IPS DF 19.7 (cell line): ENCODE measurements at places on chromosomes 2 and 18.

DNA sequence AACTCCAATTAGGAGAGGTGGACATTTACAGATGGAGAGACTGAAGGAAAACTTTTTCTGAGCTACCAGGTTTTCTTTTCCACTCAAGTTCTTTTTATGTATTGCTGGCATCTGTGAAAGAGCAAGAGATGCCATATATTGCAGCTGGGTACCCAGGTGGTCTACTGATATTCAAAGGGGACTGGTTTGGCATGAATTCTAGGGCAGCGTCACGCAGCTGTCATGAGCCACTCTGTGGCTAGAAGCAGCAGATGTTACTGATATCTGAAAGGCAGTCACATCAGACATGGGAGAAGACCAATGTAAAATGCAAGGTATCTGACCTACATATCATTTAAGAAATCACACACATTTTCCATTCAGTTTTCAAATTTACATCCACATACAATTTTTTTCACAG, 408.8 kb downstream of the GALNT13 start:
- no peak for DNase-seq

DNA sequence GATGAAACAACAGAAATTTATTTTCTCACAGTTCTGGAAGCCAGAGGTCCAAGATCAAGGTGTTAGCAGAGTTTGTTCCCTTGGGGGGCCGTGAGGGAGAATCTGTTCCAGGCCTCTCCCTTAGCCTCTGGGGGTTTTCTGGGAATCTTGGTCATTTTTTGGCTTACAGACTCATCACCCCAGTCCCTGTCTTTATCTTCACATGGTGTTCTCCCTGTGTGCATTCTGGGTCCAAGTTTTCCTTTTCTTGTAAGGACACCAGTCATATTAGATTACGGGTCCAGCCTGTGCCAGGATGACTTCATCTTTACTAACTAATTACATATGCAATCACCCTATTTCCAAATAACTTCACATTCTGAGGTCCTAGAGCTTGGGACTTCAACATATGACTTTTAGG, 292.5 kb upstream of the TRIB2 start:
- DNase-seq, result no peak

DNA sequence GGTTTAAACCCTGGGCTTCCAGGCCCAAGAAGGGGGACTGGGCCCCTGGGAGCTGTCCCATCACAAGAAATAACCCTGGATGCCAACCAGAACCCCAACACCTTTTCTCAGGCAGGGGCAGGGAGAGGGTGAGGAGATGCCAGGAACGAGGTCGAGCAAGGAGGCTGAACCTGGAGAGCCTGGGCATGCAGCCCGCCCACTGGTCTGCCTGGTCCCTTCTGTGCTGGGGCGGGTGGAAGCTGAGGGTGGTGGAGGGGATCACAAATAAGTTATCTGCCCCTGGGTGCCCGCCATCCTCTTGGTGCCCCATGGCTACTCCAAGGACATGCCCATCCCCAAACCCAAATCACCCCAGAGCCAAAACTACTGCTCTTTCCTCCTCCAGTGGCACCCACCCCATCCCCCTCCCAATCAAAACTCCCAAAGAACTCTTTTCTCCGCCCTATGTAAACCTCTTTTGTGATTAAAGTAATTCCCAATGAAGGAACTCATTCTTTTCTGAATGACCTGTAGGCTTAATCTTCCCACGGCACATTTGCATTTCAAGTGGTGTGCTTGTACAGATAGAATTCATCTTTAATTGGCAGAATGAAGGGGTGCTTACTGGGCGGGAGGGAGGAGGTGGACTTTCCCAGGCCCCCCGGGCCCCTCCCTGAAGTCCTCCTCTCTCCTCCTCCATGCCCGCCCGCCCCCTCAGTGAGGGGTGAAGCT, 47.9 kb downstream of the EFR3B start:
- no peak for DNase-seq

DNA sequence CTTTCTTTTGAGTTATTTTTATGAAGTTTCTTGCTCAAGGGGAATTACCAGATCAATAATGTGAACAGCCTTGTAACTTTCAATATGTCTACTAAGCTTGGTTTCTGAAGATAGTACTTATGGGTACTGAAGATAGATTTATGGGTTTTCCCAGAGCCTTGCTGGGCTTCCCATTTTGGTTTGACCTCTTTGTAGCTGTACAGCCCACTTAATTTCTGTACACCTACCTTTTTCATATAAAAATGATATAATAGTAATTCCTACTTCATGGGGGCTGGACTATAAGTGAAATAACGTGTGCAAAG, 22.2 kb downstream of the IL1R2 start:
- DNase-seq, result no peak

DNA sequence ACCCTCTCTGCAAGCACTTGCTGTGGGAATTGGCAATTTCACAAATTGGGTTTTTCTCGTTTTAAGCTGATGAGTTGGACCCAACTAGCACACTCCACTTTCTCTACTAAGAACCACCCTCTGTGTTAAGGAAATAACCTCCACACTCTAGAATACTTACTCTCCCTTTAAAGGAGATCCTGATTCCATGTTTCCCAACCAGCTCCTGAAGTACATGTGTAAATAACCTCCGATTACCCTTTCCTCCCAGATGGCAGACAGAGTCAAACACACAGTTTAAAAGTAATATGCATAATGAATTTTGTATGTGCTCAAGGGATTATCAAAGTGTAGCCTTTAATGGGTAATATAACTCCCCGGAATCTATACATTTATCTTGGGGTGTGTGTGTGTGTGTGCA, 171.3 kb upstream of the OSR1 start:
- DNase-seq, result no peak

DNA sequence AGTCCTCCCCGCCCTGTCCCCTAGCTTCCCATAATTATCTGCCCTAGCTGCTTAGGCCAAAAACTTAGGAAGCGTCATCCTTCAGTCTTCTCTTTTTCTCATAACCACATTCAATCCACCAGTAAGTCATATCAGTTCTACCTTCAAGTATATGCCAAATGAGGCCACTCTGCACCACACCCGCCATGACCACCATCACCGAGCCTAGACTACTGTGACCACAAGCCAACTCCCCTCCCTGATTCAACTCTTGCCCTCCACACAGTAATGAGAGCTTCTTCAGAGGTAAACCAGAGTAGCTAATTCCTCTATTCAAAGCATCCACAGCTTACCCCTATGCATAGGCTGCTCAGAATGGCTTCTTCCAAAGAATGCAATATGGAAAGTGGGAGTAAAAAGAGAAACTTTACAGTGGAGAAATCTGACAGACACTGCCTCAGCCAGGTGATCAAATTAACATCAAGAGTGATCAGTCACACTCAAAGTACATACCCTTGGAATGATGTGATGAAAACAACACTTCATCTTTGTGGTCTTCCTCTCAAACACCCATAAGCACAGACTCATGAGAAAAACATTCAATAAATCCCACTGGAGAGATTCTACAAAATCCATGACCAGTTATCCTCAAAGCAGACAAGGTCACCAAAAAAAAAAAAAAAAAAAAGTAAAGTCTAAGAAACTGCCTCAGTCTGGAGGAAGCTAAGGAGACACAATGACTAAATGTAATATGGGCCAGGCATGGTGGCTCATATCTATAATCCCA, 17.7 kb downstream of the MBOAT2 start:
- DNase-seq, result no peak

GRCh38 chr2:38485734-38486133, 108.7 kb upstream of the ATL2 start:
- DNase-seq, result no peak

- no peak for DNase-seq
Observed at GRCh38 chr2:136486115-136486514, 279.2 kb upstream of the THSD7B start.

- DNase-seq, result no peak
Observed at GRCh38 chr18:13568443-13569392, 157.6 kb downstream of the FAM210A start.
